CD4-positive, alpha-beta T cell treated with Interleukin-15 for 4 hours (primary cell): ENCODE measurements at places on chromosomes 7 and 10.

DNA sequence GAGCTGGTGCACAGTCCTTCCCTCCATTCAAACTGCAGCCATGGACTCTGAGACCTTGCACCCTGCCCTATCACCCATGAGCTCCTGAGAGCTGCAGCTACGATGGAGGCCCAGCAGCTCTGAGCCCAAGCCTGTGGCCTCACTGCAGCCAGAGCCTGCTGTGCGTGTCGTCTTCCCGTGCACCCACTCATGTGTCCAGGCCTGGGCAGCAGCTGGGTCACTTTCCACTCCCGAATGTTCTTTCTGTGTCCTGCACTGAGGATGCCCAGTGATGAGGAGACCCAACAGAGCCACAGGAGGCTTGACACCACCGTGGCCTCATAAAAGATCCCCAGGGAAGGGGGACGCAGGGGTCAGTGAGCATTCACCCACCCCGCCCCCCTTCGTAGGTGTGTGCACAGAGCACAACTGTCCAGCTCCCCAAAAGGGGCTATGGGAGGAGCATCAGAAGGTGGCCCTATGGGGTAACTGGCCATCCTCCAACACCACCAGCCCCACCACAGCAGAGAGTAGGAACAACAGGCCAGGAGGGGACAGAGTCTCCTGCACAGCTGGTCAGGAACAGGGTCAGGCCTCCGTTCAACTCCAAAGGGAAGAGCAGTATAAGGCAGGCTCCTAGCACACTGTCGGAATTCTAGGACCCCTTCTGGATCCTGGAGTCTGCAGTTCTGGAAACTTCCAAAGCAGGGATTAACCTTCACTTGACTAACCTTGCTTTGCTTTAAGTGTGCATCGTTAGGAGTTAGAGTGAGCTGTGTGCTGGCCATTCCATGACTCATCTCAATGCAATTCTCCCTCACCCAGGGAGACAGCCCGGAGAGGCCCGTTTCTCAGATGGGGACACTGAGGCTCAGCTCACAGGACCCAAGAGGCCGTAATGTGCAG lies 52.6 kb downstream of the RASGEF1A start:
- no peak for DNase-seq

DNA sequence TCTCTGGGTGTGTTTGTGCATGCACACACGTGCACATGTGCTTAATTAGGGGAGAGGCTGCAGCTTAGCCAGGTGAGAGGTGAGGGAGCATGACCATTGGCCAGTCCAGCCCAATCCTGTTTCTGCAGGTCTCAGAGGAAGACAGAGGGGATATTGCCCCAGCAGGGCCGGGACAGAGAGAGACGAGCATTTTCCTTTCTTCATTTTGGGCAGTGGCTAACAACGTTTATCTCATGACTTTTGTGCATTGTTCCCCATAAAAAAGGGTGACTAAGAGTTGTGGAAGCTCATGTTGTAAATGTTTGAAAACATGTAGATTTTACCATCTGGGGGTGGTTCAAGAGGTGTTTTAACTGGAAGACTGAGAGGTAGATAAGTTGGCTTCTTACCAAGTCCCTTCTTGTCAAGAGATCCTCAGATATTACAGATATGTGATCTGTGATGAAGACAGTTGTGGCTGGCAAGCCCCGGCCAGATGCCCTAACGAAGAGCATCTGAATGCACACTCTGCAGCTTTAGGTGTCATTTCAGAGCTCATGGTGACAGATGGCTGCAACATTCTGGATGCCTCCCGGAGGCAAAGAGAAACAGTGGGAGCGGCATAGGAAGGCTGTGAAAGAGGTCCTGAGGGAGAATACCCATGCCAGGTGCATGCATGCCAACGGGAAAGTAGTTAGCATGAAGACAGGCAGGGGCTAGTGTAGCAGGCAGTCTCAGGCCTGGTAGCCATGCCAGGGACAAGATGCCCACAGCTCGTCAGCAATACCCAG lies 16.7 kb upstream of the DMBT1 start:
- no peak for DNase-seq

DNA sequence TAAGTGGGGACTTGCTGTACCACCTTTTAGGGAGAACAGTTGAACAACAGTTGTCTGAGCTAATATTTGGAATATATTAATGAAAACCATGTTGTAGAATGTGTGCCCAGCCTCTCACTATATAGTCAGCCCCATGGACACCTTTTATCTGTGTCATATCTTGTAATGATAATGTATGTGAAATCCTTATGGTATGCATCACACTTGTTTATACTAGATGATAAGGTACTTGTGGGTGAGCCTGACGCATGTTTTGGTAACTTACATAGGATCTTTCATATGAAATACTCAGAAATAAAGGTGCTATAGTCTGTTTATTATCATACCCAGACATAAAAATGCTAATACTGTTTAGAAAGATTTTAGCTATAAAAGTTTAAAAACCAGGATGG lies 32.8 kb downstream of the CAMK1D start:
- DNase-seq, result no peak

DNA sequence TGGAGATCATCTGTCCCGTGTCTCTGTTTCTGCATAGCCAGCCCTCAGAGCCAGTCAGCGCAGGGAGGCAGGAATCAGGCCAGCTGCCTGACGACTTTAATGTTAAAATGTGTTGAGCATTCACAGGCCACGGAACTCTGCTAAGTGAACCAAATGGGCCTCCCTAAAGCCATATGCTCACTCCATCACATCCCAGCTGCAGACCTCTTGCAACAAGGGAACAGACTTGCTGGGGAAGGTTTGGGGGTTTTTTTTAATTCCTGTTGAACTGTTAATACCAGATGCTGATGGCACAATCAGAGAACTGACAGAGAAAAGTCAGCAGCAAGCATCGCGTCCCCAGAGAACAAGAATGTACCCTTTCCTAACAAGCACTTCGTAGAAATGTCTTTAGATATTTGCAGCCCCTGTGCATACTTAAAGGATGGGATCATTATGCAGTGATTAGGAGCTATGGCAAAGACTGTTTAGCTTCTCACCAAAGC lies 900.4 kb upstream of the AUTS2 start:
- no peak for DNase-seq

DNA sequence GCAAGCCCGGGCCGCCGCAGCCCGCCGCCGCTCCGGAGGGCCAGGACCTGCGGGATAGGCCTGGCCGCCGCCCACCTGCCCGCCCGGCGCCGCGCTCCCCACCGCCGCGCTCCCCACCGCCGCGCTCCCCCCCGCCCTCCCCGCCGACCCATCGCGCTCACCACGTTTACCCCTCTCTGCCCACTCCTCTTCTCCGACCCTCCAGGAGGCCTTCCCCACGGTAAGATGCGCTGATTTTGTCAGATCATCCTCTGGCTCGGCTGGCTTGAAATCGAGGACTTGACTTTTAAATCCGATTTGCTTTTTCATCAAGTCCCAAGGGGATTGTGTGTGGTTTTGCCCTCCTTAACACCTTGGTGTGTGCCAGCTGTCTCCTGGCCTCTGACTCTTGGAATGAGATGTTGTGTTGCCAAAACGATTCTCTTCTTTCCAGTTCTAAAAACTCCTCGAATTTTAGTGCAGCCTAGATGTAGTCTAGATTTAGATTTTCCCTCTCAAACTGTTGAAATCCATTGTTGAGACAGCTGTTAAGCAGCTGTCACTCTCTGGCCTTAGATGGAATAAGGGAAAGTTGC lies 738 bp downstream of the POM121 start:
- DNase-seq, result no peak

DNA sequence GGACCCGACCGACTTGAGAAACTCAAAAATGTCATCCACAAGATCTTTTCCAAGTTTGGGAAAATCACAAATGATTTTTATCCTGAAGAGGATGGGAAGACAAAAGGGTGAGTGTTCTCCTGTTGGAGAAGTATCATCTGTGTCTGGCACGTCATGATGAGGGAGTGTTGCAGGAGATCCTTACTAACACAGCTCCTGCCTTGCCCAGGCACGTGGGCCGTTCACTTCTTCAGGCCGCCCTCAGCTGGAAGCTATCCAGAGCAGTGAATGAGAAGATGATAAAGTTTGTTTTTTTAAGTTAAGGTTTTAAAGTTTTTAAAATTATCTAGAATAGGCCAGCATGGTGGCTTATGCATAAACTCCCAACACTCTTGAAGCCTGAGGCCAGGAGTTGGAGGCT lies 6.2 kb downstream of the EIF3B start:
- no peak for DNase-seq

DNA sequence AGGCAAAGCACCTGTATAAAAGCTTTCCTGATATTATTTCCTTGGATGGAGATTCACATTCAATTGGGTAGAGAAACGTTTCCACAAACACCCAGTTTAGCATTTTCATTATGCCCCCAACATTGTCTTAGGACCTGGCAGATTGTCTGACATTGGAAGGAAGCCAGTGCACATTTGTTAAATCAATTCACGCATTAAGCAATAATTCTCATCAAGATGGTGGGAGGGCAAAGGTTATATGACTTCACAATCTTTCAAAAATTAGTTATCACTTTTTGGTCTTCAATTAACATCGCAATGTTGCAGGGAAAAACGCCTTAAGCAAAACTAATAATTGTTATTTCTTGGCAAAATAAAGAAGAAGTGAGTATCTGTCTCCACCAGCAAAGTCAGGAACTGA lies 16.4 kb downstream of the OPALIN start:
- no peak for DNase-seq

DNA sequence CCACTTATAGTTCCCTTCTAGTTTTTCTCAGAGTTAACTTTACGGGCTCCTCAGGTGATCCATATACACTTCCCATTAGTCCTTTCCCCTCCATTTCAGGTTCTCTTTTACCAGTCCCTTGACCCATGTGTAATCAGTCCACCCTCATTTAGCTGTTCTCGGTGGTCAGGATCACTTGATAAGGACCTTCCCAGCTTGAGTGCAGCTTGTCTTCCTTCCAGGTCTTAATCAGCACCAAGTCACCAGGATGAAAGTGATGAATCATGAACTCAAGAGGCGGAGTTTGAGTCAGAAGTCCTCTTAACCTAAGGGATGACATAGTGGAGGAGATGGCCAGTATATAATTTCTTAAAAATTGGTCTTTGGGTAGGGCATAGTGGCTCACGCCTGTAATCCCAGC lies 63.1 kb upstream of the CNTNAP2 start:
- DNase-seq, result no peak

DNA sequence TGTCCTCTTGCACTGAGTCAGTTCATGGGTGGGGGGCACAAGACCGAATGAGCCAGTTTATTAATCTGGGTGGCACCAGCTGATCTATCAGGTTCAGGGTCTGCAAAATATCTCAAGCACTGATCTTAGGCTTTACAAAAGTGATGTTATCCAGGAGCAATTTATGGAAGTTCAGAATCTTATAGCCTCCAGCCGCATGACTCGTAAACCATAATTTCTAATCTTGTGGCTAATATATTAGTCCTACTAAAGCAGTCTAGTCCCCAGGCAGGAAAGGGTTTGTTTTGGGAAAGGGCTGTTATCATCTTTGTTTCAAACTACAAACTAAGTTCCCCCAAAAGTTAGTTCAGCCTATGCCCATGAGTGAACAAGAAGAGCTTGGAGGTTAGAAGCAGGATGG lies 33.9 kb downstream of the AKR1C8 start:
- no peak for DNase-seq

DNA sequence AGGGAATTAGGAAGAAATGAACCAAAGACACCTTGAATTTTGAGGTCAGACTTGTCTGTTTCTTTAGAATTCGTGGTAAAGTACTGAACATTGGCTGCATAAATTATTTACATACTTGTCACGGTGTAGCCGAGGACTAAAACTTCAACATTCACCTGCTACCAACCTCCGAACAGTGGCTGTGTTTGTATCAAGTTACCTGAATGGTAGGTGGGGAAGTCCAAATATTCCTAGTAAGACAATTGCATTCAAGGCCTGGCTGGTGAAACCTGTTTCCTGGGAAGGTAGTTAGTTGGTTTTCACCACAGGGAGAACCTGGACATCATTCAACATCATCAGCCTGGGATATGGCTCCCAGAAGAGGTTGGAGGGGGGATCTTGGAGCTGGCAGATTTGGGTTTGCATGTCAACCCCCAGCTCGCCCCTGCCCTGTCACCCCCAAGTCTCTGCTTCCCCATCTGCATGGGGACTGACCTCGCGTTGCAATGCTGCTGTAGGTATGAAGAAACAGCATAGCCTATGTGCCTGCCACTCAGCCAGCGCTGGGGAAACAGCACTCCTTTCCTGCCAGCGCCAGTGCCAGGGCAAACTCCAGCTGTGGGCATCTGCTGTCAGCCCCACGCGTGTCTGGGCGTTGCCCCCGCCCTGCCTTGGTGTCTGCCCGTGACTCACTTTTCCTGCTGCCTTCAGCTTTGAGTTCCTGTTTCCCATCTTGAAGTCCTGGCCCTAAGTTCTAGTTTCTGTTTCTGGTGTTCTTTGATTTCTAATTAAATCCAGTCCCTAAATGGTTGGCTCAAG lies 12.7 kb upstream of the LARP4B start:
- peak; percentile 47 for DNase-seq

DNA sequence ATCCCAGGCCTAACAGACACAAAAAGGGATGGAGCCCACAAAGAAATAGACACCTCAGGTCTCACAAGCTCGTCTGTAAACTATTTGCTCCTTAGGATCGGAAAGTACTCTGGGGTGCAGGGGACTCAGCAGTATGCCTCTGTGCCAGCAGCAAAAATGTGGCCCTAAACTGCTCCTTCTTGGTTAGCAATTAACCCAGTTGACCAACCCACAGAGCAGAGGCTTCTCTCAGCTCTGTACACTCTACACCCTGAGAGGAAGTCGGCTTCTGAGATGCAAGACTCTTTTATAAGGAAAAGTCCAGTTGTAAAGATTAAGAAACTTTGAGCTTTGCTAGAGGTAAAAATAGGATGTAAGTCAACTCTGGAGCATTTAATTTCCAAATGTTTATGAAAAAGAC lies 156.3 kb upstream of the PRSS58 start:
- DNase-seq, result no peak

DNA sequence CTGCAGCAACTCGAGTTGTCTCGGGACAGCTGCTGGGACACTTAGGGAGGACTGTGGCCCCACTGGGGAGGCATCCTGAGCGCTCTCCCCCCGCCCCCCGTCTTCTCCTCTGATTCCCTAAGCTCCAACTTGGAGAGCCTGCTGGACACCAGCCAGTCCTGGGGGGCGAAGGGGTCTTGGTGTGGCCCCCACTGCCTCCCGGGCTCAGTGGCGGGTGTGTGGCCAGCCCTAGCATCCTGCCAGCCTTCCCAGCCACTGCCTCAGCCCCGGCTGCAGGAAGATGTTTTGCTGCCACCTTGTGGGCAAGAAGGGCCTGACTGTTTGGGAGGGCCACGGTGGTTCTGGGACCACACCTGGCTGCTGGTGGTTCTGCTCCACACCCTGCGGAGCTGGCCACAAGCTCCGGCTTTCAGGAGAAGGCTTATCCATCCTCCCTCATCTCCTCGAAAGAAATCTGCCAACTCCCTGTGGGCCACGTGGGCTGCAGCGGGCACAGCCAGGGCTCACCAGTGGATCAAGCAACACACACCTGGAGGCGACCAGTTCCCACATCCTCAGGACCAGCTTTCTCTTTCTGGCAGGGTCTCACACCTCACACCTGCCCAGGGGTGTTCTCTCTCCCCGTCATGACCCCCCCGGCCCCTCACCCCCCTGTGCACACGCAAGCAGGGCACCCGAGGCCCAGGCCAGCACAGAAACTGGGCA lies 24.8 kb downstream of the AGAP3 start:
- peak; percentile 76 for DNase-seq

DNA sequence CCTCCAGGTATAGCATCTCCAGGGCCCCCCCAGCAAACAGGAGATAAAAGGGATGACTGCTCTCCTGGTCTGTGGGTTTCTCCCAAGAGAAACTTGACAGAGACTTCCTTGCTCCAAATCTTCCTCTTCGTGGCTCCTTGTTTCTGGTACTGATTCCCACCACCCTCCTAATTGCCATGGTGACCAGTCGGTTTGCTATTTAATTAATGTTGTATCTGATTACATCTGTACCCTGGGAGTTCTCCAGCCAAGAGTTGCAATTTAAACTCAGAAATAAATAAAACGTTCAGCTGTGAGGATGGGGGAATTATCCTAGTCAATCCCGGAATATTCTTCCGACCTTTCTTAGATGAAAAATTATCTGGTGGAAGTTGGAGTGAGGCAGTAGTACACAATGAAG lies 264.7 kb downstream of the PAXIP1 start:
- DNase-seq, result no peak
